RPMI7951 (cell line): ENCODE measurements at places on chromosomes 4 and X. TPM values are rescaled to one million over a fixed set of nuclear protein-coding genes. Genes with fewer than 3 reads are reported as not detected.
A peak's percentile ranks its signal among the peaks of the same experiment; 100 is the strongest.

GRCh38 chr4:94650134-94650495 lies 107.6 kb upstream of the BMPR1B start:
- no peak for DNase-seq

GRCh38 chr4:178823673-178824295 lies 1381.5 kb upstream of the AGA start:
- DNase-seq = peak; percentile 3

GRCh38 chr4:147136310-147136709 lies 190.6 kb upstream of the TTC29 start:
- no peak for DNase-seq

GRCh38 chrX:14027511-14028019 lies 2.1 kb downstream of the GEMIN8 start:
- DNase-seq = peak; percentile 47

The ZNF718 gene
- 3.6 and 4.2 TPM in 2 replicates for total RNA-seq
